Activated CD8-positive, alpha-beta T cell treated with anti-CD3 and anti-CD28 coated beads for 36 hours (primary cell): ENCODE measurements at places on chromosomes 6 and 20. TPM values are rescaled to one million over a fixed set of nuclear protein-coding genes. Genes with fewer than 3 reads are reported as not detected.
A peak's percentile ranks its signal among the peaks of the same experiment; 100 is the strongest.

GUCA1A gene
- not detected for total RNA-seq

ME1 gene
- total RNA-seq = 0.49 TPM

LTB gene
- total RNA-seq = 375 TPM

PTPN1 gene
- total RNA-seq = 66.6 TPM

SSTR4 gene
- total RNA-seq = not detected

NKAIN4 gene
- total RNA-seq = not detected

KIAA0408 gene
- 2.6 TPM for total RNA-seq

DNA sequence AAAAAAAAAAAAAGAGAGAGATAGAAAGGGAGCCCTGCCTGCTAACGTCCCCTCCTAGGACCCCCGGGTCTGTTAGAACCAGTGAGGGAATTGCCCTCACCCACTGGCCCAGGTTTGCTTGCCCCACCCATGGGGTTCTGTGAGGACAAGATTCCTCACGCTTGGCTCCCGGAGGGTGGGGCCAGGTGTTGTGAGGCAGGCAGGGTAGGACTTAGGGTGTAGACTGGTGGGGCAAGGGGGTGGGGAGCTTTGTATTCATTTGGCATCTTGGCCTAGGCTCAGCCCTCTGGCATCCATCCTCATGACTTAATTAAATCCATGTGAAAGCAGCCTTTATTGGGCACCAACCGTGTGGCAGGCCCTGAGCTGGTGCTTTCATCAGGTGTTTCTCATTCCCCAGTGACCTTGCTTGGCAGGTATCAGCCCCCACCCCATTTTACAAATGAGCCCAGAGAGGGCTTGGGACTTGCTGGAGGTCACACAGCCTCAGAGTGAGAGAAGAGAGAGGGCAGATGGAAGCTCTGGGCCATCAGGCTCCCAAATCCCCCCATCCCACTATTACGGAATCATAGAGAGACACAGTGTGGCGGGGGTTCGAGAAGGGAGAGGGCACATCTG lies 19.0 kb downstream of the RAB44 start:
- DNase-seq = no peak

GRCh38 chr20:59123011-59123677 lies 40.5 kb upstream of the ZNF831 start:
- DNase-seq = peak; percentile 75

GRCh38 chr6:27617700-27618689 lies 145.1 kb upstream of the ZNF184 start:
- DNase-seq = peak; percentile 29

- DNase-seq = no peak
These were observed 35.7 kb downstream of the TXLNB start for GRCh38 chr6:139256087-139256486.

DNA sequence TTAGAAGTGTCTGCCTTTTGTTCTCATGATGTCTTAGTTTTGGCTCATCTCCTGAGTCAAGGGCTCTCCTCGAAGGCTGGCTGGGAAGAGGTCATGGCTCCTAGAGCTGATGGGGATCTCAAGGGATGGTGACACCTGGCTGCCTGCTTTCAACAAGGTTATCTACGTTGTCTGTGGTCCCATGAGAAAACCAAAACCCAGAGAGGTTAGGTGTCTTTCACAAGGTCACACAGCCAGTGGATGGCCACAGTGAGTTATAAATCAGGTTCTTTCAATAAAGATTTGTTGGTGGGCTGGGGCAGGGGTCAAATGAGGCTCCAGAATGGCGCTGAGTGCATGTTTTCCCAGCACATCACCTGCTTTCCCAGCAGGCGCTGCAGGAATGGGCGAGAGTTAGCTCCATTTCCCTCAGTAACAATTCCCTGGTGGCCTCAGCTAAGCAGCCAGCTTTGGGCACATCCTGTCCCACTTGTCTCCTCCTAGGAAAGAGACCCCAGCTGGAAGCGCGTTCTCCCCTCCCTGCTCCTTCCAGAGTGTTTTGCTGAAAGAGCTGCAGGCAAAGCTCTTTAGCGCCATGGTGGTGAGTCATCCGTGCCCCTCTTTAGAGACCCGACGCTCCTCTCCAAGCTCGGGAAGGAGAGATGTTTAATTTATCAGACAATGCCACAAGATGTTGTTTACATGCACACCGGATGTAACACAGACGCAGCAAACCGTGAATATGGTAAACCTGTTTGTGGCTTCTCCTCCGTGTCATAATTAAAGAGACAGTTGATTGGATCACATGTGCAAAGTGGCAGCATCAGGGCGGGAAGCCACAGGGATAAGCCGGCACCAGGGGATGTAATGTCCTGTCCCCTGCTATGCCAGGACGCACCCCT lies 109.7 kb downstream of the LRFN2 start:
- DNase-seq = peak; percentile 14

DNA sequence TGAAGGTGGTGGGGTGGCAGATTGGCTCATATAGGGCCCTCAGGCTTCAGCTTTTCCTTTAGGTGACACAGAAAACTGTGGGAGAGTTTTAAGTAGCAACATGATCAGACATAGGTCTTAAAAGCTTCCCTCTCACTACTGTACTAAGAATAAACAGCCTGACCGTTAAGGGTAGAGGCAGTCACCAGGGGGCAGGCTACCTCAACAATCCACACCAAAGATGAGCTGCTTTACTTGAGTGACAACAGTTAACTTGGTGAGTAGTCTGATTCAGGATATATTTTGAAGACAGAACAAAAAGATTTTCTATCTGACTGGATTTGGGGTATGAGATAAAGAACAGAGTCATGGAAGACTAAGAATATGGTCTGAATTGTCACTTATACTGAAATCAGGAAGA lies 193.1 kb upstream of the SHLD1 start:
- DNase-seq = peak; percentile 79

DNA sequence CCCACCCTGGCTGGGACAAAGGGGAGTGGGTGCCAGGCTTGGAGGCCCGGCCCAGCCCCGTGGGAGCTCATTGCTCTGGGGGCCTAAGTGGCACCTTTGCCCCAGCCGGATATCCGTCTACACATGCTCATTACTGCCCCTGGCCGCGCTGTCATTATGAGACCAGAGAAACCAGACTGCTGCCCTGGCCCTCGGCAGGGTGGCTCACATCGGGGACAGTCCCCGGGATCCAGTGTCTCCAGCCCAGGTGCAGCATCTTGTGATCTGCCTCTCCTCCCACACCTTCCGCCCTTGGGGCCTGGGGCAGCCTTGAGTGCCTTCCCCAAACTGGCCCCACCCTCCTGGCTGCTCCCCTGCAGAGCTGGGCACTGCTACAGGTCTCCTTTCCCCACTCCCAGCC lies 4.9 kb downstream of the SRMS start:
- no peak for DNase-seq

DNA sequence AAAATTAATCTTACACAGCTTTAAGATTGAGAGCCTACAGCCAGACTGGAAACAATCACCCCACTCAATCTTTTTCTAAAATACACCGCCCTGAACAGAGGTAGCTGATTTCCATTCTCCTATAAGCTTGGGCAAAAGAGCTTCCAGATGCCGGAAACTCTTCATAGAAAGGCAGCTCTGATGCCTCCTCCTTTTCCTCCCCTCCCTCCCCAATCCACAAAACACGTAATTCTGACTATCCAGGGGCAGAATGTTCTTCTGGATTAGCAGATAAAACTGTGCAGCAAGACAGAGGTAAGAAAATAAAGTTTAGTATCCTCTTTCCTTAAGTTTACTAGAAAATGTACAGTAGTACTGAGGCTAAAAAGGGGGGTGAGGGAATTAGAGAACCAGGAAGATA lies 15.8 kb downstream of the ADNP start:
- DNase-seq = no peak

DNA sequence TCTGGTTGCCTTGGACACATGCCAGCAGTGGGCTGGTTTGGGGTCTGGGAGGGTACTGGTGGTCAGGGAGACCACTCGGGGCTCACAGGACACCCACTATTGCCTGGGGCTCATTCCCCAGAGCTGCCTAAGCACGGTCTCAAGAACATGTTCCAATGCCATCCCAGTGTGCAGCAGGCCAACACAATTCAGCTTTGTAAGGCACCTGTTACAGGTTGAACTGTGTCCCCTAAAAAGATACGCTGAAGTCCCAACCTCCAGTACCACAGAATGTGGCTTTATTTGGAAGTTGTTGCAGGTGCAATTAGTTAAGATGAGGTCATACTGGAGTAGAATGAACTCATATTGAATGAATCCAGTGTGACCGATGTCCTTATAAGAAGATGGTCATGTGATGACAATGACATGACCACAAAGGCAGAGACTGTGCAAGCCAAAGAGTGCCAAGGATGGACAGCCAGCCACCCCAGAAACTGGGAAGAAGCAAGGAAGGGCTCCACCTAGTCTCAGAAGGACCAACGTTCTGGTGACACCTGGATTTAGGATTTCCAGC lies 13.5 kb upstream of the MAS1 start:
- no peak for DNase-seq

GRCh38 chr6:40871424-40871823 lies 167.6 kb downstream of the UNC5CL start:
- no peak for DNase-seq

- peak; percentile 74 for DNase-seq
These were observed 13.0 kb downstream of the RPP21 start for GRCh38 chr6:30357678-30358540.

DNA sequence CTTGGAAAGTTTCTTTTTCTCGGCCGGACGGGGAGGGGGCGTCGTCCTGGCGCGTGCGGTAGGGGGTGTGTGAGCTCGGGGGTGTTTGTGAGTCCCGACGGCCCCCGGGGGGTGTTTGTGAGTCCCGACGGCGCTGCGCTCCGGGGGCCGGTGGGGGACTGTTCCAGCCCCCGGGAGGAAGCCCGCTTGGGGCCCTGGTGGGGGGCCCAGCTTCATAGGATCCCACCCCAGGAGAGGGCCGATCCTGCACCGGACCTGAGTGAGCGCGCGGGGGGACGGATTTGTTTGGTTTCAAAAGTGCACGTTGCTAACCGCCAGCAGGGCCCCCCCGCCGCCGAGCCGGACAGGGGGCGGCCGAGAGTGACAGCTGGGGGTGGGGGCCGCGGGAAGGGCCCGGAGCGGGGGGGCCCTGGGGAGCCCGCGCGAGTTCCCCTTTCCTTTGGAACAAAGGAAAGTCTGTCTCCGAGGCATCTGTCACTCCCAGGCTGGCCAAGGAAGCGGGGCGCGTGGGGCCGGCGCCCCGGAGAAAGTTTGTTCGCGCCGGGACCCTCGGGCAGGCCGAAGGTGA lies 485 bp downstream of the TGIF2 start:
- peak; percentile 49 for DNase-seq

DNA sequence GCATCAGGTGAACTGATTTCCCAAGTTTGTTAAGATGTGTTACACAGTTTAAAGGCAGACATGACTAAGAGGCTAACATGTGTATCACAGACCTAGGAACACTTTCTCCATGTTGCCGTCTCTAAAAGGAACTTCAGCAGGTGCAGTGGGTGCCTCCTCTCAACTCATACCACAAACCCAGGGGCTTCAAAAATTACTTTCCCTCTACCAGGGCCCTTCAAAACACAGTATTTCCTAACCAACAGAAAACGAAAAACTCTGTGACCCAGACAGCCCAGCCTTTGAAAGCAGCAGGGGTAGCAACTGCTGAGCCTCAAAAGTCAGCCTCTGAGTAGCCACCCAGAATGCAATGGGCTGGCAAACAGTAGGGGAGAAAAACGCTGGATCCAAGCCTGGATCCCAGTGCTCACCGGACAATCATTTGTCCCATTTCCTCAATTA lies 28.5 kb downstream of the B4GALT5 start:
- no peak for DNase-seq

DNA sequence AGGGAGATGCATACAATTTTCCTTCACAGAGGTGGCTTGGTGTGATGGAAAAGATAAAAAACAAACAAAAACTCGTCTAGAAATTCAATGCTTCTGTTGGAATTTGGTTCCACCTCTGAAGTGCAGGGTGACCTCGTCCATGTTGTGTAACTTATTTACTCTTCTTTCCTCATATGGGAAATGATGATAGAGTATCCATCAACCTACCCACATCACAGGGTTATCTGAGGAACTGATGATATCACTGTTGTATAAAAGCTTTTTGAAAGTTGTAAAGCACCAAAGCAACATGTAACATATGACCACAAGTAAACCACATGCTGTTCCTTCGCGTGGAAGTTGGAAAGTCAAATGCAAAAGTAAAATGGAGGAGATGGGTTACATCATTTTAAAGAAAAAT lies 212.0 kb upstream of the SGK1 start:
- DNase-seq = no peak

DNA sequence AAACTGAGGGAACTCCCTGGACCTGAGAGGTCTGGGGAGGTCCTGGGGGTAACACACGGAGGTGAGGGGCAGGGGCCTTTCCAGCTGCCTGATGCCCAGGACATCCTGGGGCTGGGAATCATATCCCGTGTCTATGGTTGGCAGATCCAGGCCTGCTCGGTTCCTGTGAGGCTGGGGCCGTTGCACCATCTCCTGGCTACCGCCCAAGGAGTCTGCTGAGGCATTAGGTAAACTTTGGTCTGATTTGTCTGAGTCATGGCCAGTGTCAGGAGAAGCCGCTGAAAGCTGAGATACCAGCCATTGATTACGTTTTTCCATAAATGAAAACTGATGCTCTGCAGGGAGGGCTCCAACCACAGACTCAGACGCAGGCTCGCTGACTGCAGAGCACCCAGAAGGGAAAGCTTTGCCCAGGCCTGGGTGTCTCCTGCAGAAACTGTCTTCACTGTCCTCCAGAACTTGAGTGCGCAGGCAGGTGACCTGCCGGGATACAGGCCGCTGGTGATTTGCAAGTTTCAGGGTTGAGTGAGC lies 14.2 kb downstream of the TRAF3IP2 start:
- no peak for DNase-seq

GRCh38 chr20:20210327-20210726 lies 157.6 kb upstream of the INSM1 start:
- DNase-seq = no peak

DNA sequence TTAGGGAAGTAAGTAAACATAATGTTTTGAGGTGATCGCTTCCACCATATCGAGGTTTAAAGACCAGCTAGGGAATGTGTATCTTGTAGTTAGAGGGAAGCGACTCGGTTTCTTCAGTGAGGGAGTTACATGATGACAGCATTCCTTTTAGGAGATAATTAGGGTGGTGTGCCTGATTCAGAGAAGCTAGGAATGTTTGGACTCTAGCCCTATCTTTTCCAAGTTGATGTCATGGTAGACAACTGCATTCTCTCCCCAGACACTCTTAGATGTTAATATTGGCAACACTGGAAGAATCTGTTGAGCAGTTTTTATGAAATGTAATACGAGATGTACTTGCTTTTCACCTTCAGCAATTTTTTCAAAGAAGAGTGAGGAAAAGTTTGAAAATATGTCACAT lies 12.9 kb upstream of the HIVEP1 start:
- DNase-seq = no peak

DNA sequence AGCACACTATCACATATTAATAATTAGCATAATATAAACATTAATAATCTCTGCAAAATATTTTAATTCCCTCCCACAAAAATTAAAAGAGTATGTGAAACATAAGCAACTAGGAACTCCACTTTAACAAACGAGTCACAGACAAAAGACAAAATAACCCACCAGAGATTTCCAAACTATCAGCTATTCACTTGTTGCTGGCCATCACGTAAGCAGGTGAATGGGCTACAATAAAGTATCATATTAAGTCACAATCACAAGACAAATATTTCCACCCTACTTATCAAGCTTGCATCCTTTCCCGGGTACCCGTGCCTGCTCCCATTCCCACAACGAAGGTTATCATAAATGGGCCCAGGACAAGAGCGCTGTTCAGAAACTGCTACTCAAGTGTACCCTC lies 2.5 kb downstream of the HDAC2 start:
- DNase-seq = no peak

DNA sequence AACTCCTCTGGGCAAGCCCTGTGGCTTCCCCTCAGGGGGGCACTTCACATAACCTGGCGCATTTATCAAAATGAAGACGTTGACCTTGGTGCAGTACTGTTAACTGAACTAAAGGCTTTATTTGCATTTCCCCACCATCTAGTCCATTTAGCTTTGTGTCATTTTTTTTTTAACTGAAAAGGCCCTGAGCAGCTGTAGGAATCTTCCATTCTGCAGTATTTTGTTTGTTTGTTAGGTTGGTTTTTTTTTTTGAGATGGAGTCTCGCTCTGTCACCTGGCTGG lies 10.7 kb downstream of the TMEM181 start:
- DNase-seq = no peak
